ENCODE measurements at places on chromosomes 12 and 14.

GRCh38 chr12:95620171-95620570, 68.9 kb upstream of the USP44 start:
- DNase-seq = no peak

GRCh38 chr12:43826681-43827080, 9.2 kb upstream of the TMEM117 start:
- DNase-seq = no peak

GRCh38 chr12:6203601-6204000, 3.4 kb downstream of the CD9 start:
- DNase-seq = no peak

DNA sequence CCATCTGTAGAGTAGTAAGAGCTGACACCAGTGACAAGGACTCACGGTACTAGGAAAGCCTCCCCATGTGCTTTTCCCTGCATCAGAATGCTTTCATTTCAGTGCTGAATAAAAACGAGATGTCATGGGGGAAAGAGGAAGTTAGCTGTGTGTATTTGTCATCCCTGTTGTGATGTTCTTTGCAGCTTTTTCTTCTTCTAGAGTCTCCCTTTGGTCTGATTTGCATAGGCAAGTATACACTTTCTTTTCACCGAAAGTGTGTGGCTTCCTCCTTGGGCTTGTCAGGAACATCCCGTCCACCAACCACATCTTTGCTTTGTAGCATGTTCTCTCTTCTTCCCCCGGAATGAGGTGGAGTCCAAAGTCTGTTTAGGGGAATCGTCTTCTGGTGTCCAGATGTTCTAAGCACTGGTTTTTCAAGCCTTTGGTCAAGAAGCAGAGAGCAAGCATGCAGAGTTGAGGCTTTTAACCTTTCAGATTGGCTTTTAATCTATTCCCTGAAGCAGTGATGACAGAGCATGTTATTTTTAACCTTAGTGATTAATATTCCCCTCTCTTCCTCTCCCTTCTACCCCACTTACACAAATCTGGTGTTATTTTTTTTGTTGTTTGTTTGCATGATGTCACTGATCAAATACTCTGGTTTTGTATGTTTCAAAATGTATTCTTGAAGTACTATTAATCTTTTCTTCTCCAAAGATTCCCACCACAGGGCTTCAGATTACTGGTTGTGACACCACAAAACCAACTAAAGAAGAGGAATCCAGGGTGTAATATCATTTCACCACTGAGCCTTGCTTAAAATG, 163.4 kb downstream of the SAMD4A start:
- DNase-seq = no peak

DNA sequence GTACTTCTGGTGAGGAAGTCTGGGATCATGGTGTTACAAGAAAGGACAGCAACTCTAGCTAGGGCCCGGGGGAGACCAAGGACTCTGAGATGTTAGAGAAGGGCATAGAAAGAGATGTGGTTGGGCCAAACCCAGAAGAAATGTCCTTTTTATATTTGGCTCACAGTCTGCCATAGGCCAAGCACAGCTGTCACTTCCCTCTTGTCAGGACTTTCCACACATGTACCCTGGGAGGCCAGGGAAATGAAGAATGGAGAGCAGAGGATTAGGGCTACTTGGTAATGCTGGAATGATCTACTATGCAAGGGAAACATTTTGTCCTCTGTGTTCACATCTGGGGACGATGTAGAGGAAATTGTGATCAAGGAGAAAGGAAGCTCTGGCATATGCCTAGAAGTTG, 9.2 kb downstream of the MYO1A start:
- no peak for DNase-seq

DNA sequence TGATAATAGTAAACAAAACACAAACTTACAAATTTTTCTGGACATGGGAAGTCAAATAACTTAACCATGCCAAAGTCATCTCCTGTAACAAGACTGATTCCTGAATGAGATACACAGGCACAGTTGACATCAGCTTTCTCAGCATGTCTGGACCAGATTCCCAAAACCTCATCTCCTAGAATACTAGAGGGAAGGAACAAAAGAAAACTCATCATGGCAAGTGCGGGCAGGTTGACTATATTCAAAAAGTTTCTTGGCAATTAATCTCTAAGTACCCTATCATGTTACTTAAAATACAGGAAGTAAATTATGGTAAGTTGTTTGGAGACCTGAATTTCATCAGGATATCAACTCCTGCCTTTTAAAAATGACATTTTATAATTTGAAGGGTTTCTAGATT, 53.9 kb downstream of the ZC3H14 start:
- DNase-seq = no peak

GRCh38 chr14:97033556-97034081, 236.4 kb downstream of the VRK1 start:
- no peak for DNase-seq

DNA sequence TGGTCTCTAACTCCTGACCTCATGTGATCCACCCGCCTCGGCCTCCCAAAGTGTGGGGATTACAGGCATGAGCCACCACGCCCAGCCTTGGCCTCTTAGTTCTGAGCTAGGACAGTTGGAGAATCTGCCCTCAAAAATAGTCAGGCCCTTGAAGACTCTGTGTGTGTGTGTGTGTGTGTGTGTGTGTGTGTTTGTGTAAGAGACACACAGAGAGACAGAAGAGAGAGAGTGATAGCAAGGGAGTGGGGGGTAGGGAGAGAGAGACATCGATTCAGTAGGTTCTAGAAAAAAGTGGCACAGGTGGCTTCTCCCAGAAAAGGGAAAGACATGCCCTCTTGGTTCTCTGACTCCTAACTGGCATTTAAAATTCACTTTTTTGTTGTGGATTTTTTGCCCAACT, 5.4 kb downstream of the HNF1A start:
- no peak for DNase-seq

DNA sequence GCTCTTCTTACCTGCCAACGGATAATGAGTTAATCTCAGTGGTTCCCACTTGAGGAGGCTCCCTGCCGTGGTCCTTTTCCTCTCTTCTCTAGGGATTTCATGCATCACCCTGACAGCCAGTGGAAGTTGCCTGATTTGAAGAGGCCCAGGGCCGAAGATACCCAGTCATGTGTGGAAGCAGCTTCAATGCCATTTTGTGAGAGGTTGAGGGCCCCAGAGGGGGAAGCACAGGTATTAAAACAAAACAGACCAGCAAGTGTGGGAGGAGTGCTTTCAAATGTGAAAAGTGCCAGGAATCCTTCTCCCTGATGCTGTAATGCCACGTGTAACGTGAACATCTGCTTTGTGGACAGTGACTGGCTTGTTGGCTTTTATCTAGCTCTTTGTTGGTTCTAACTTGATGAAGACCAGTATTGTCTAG, 1.5 kb downstream of the TCP11L2 start:
- DNase-seq = no peak

GRCh38 chr14:21525962-21526671, at the start of gene SALL2:
TSS of gene SALL2 (minus strand) at chr14:21526346. CDS start at chr14:21526127, 219 bp downstream.
- DNase-seq = peak; percentile 86

DNA sequence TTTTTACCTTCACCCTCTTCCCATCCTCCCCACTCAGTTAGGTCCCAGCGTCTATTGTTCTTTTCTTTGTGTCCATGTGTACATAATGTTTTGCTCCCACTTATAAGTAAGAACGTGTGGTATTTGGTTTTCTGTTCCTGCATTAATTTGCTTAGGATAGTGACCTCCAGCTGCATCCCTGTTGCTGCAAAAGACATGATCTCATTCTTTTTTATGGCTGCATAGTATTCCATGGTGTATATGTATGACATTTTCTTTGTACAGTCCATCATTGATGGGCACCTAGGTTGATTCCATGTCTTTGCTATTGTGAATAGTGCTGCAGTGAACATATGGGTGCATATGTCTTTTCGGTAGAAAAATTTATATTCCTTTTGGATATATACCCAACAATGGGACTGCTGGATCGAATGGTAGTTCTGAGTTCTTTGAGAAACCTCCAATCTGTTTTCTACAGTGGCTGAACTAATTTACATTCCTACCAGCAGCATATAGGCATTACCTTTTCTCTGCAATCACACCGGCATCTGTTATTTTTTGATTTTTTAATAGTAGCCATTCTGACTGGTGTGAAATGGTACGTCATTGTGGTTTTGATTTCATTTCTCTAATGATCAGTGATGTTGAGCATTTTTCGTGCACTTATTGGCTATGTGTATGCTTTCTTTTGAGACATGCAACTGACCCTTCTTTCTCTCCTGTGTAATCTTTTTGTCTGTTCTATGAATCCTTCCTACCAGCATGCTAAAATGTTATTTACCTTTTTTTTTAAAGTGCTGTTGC, 279.7 kb upstream of the AMIGO2 start:
- no peak for DNase-seq

DNA sequence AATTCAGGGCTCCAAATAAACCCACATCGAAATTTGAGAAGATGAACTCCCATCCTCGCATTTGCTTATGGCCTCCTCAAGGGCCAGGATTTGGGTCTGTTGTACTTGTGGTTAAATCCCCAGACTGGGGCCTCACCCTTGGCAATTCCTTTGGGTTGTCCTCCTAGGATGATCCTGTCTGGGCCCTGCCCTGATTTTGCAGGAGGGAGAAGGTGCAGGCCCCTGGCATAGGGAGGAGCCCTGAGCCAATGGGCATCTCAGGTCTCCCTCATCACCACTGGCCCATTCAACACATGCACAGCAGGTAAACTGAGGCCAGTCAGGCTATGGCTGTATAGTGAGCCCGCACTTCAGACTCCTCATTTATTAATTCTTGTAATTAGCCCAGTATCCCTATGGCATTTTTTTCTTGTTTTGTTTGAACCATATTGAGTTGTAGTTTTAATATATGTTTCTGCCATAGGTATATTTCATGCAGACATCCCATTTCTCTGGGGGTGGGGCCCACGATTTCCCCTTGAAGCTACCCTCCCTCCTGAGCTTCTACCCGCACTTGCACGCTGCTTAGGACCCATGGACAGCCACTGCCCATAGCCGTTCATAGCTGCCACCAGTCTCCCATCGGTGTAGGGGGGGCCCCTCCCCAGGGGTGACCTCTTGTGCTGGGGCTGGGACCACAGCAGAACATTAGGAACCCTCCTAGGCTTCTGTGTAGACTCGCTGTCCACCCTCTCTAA, 67.1 kb upstream of the DDX11 start:
- DNase-seq = no peak

- DNase-seq = no peak
Observed at GRCh38 chr14:40058901-40059897, 627.0 kb upstream of the FBXO33 start.

- no peak for DNase-seq
Observed at GRCh38 chr14:32588448-32589320, 259.6 kb downstream of the AKAP6 start.

All from CD4-positive, alpha-beta T cell treated with Interleukin-6 for 4 hours (primary cell).